ENCODE measurements at places on chromosomes 1 and 21.

DNA sequence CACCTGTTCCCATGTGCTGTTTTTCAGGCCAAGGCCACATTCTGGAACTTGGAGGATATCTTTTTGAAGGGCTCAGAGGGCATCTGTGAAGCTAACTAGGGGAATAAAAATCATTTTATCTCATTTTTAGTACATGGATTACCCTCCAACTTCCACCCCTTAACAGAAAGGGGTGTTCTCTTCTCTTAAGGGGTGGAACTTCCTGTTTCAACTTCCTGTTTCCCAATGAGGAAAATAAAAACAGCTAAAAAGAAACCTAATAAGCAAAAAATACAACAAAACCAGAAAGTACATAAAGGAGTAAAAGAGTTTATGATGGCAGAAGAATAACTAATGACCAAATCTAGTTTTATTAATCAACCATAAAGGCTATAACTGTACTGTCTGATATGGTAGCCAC, 24.8 kb upstream of the SLC22A15 start:
- DNase-seq, result no peak

- no peak for DNase-seq
Observed at GRCh38 chr21:35329940-35330660, 281.0 kb upstream of the RUNX1 start.

GRCh38 chr1:224922404-224923164, 6.9 kb upstream of the DNAH14 start:
- peak; percentile 4 for DNase-seq

GRCh38 chr1:193320270-193320669, 133.9 kb upstream of the B3GALT2 start:
- DNase-seq, result no peak

- DNase-seq, result peak; percentile 98
Observed at GRCh38 chr1:21338573-21339355, 48.5 kb upstream of the ECE1 start.

GRCh38 chr1:3350506-3351261, 103.8 kb upstream of the ARHGEF16 start:
- no peak for DNase-seq

DNA sequence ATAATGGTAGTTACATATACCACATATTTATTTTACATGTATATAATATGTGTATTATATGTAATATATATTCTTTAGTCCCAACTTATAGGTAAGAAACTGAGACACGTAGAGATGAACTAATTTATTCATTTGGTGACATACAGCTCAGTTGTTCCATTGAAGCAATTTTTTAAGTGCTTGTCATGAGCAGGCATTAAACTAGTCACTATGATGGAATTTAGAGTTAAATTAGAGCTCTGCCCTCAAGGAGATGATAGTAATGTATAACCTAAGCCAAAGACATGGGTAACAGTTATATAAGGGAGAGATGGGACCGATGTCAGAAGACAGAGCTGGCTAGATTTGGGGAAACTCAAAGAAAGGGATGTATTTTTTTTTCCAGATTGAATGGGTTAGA, 83.0 kb downstream of the ST6GALNAC5 start:
- DNase-seq, result no peak

GRCh38 chr1:63914706-63915105, 140.9 kb downstream of the ROR1 start:
- no peak for DNase-seq

DNA sequence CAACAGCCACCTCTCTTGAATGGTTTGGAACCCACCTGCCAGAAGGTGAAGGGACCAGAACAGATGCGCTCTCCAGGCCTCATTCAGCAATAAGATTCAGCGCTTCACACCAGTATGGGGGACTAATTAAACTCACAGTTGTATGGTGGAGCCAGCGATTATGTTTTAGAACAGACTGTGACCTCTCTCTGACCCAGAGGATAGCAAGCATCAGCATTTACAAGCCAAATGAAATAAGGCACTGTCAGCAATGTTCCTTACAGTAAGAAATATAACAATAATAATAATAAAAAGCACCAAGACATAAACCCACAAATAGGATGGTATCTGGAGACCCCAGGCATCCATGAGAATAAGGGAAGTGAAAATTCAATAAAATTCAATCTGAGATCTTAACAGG, 6.9 kb upstream of the CDC42BPA start:
- DNase-seq, result no peak

- DNase-seq, result no peak
Observed at GRCh38 chr1:12475101-12475500, 142.9 kb downstream of the DHRS3 start.

DNA sequence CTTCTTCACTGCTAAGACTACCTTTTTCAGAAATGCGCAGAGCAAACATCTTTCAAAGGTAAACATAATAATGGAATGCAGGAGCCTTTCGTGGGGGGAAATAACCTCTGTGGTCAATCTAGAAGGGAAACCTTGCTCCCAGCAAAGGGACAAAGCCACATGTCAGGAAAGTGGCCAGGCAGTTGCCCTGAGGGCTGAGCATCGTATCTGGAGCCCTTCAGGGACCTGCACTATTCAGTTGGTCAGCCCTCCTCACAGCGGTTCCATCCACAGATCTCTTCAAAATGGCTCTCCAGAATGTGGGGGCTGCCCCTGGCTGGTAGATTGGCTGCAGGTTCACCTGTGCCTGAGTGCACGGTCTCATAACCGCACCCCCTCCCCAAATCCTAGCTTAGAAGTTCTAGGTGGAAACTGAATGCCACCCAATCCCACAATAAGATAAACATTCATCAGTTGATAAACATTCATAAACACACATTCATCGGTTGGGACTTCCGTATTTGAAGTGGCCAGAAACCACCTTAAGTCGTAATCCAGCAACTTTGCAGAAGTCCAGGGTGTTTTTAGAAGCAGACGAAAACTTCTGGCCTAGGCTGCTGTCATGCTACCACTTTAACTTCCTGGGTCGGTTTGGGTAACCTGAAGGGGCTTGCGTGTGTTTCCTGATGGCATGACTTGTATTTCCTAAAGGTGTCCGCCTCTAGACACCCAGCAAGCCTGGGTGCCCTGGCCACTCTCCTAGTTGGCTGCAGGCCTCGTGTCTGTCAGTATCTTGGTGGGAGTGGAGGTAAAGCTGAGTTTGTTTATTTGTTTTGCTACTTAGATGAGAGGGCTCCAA, 50.5 kb downstream of the RASSF5 start:
- DNase-seq, result no peak

- no peak for DNase-seq
Observed at GRCh38 chr1:240912821-240913220, 300.9 kb upstream of the GREM2 start.

DNA sequence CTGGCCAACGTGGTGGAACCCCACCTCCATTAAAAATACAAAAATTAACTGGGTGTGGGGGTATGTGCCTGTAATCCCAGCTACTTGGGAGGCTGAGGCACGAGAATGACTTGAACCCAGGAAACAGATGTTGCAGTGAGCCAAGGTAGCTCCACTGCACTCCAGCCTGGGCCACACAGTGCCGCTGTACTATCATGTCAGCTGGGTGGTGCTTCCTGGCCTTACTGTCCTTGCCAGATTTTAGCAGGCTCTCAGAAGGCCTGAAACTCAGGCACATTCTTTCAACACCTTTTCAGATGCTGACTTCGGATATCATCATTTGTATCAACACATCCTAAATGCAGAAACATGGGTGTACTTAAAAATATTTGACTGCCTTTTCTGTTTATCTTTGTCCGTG, 31.6 kb upstream of the NBL1 start:
- DNase-seq, result no peak

DNA sequence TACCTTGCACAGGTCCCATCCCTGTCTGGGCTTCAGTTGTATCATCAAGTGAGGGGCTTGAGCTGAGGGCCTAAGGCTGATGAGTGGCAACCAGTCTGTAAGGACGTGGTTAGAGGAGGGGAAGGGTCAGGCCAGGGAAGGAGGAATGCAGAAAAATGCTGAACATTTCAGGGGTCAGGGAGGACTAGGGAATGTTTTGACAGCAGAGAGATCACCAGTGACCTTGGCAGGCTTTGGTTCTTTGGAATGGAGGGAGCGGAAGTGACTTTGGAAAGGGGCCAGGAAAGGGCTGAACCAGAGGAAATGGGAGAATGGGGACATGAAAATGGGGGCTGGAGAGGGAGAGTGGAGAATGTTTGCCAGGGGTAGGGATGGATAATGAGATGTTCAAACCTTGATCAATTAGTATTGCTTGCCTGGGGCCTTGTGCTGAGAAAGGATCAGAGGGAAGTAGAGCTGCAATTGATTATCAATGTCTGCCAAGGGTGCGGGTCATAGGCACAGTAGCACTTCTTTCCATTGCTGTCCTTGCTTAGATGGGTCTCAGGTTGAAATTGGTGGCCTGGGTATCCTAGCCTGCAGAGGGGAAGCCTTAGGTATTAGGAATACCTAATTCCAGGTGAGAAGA, 7.4 kb downstream of the LDLRAP1 start:
- DNase-seq, result no peak

- peak; percentile 19 for DNase-seq
Observed at GRCh38 chr1:17919525-17920439, 164.6 kb downstream of the ACTL8 start.

DNA sequence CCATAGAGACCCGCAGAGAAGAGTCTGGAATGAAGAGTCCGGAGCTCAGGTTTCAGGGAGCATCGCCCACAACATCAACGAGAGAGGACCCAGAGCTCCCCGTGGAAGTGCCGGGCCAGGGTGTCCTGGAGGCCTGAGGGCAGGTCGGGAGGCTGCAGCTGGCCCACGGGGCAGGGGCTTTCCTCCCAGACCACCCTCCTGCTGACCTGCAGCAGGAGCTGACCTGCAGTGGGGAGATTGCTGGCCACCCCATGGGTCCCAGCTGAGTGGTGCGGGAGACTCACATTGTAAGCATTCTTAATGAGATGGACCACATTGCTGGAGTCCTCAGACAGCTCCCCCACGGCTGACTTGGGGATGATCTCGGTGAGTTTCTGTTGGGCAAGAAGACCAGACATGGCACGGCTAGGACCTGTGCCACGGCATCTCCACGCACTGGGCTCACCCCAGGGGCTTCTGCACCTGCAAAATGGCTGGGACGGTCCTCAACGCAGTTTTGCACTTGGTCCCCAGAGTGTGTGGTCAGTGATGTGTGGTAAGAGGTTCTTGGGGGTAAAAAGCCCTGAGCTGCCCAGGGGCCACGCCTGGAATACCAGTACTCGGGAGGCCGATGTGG, 21.3 kb upstream of the PTTG1IP start:
- no peak for DNase-seq

- no peak for DNase-seq
Observed at GRCh38 chr1:56297208-56297607, 282.2 kb downstream of the PLPP3 start.

DNA sequence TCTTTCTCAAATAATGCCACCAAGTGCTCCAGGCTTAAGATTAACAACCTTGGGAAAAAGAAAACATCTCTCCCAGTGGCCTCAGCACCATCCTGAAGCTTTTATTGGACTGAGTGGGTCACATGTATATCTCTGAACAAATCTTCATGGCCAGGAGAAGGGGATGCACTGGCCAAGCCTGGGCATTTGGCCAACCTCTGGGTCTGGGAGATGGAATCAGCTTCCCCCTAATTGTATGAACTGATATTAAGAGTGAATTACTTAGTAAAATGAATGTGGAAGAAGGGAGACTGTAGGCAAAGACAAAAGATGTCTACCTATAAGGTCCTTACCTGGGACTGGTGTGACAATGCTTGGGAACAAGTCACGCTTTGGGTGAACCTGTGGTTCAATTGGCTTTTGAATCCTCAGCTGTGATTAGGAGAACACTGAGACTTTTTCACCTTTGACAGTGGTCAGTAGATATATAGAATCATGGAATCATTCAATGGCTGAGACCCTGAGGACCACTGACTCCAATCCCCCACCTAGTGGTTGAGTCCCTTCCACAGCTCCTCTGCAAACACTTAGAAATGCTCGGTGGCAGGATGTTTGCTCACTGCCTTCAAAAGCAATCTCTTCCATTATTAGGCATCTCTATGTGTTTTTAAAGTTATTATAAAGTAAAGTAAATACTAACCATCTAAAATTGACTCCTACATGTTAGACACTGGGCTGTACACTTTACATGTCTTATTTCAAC, 102.6 kb upstream of the ATP1A1 start:
- DNase-seq, result no peak

- DNase-seq, result peak; percentile 20
Observed at GRCh38 chr1:209513226-209513625, 70.3 kb upstream of the CAMK1G start.

GRCh38 chr21:41858466-41859296, 20.5 kb downstream of the PRDM15 start:
- no peak for DNase-seq

DNA sequence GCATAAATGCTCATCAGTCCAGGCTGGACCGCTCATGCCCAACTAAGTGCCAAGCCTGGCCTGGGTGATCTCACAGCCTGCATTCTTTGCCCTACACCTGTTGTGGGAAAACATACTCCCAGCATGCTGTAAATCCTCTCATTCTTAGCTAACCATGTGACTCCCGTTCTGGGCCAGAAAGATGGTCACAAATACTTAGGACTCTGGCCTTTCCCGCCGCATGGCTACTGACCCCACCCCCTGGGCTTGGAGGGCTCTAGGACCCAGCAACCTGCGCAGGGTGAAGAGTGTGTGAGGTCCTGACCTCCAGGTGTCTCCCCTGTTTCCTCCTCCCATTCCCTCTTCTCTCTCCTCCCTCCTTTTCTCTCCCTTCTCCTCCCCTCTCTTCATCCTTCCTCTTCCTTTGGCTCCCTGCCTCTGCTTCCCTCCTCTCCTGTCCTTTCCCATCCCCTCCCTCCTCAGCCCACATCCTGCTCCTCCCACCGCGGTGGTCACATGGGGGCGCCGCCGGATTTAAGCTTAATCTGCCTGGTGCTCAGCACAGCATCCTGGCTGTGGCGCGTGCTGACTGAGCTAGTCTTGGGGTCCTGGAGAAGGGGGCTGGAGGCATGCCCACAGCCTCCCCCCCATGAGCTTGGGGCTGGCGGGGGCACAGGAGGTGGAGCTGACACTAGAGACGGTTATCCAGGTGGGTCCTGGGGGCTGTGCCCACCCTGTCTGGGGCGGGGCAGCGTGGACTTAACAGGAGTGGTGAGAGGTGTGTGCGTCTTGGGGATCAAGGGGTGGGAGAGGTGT, at the start of gene CROCC:
Gene CROCC (plus strand): TSS at position 541 of the 795 bp plus-strand sequence. CDS start 88 bp downstream, at position 629.
- peak; percentile 47 for DNase-seq

- no peak for DNase-seq
Observed at GRCh38 chr1:244887281-244887680, 22.9 kb upstream of the HNRNPU start.

DNA sequence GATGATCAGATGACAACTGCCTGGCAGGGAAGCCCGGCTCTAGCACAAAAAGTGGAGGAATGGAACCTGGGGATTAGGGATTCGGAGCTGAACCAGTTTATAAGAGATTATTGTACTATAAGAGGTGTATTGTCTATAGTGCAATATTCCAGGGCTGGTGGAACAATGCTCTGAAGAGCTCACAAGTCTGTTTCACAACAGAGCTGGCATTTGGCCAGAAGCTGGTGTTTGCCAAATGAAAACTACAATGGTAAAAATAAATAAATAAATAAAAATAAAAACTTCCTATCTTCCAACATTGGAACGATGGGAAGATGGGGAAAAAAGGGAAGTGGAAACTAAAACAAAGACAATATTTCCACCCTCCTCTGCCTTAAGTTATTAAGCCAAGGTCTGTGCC, 73.5 kb downstream of the CHODL start:
- no peak for DNase-seq

- DNase-seq, result no peak
Observed at GRCh38 chr1:205329719-205330118, 8.2 kb upstream of the NUAK2 start.

Data from NCI-H1092 (cell line).